Endodermal cell (in vitro differentiated cells): ENCODE measurements at places on chromosomes 1 and 21. TPM values are rescaled to one million over a fixed set of nuclear protein-coding genes. Genes with fewer than 3 reads are reported as not detected.
A peak's percentile ranks its signal among the peaks of the same experiment; 100 is the strongest.

The BTBD19 gene
- 5.0 to 7.4 TPM (median 5.3 TPM) in 3 replicates for total RNA-seq

DNA sequence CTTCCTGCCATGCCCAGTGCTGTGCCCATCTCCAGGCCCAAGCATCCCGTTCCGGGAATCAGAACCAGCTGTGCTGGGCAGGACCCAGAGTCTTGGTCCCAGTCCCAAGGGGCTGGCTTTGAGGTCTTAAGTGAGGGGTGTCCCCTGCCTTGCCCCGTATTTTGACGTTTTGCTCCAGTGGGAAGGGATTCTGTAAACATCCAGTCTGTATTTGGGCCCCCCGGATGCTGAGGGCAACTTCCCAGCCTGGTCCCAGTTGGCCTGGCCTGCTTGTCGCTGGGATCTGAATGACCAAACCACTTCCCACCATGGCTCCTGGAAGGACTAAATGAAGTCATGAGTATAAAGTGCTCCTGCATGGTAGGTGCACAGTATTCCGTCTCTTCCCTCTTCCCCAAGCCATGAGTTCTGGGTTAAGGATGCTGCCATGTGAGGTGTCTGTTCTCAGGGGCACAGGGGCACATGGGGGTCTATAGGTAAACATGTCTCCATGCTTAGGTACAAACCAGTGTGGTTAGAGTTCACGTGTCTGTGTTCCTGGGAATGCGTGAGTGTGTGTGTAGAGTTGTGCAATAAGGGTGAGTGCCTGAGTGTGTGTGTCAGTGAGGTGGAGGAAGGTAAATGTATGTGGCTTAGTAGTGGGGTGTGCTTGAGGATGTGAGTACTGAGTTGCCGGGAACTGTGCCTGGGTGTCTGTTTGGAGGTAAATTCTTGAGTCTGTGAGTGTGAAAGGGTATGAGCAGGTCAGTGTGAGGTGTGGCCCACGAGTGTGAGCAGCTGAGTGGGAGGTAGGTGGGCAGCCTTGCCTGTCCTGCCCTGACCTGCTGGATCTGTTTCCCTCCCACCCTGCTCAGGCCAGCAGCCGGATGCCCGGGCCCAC is 1.5 kb downstream of the B4GALT2 start:
- H3K4me1 ChIP-seq, result peaks cover 7% of the 10 kb centered on the region
- no peaks in the 10 kb centered on the region for H3K27me3 ChIP-seq
- no peak overlapping the region for H3K27ac ChIP-seq

DNA sequence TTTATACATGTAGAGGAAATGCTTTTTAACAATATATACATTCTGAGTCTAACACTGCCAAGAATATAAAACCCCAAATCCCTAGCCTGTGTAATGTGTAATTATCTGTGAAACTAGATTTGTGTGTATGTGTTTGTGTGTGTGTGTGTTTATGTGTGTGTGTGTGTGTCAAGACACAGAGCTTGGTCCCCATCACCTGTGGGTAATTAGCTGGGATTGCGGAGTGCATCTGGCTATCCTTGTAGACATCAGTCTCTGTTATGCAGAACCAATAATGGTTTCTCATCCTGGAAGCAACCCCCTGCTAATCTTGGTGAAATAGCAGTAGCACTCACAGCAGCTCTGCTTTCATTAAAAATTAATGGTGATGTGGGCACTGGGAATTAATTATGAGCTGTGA is 26.3 kb upstream of the ST6GALNAC3 start:
- H3K27ac ChIP-seq, result no peak overlapping the region
- no peak for DNase-seq
- no peaks in the 10 kb centered on the region for H3K27me3 ChIP-seq

DNA sequence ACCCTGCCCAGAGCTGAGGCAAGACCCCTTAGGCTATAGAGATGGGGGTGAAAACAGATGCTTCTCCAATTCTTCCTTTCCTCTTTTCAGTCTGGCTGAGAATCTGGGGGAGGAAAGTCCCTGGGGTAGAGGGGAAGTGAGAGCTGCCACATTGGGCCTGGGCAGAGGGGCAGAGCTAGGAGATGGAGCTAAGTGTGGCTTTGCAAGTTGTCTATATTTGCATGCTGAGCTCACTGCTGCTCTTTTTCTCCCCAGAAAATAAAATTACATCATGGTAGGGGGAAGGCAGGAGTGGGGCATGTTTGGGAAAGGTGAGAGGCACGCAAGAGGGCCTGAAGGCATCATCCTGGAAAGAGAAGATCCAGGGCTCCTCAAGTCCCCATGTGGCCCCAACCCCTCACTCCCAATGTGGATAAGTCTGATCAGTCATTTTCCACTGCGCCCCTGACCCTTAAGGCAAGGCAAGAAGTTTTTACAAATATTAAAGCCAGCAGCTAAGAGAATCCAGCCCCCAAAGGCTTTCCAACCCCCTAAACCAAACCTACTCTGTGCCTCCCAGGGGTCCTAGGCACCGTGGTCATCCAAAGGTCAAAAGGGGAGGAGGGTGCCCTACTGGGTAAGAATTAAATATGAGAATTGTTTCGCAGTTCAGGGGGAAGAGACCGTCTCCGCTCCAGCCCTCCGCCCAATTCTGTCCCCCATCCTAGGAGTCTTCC is 500 bp upstream of the PEA15 start:
- no peak overlapping the region for H3K27ac ChIP-seq
- no peaks in the 10 kb centered on the region for H3K27me3 ChIP-seq
- peaks cover 6% of the 10 kb centered on the region for H3K4me1 ChIP-seq
- peaks cover 12% of the 10 kb centered on the region for H3K36me3 ChIP-seq
- peak overlapping the region; percentile 62 for H3K4me3 ChIP-seq

DNA sequence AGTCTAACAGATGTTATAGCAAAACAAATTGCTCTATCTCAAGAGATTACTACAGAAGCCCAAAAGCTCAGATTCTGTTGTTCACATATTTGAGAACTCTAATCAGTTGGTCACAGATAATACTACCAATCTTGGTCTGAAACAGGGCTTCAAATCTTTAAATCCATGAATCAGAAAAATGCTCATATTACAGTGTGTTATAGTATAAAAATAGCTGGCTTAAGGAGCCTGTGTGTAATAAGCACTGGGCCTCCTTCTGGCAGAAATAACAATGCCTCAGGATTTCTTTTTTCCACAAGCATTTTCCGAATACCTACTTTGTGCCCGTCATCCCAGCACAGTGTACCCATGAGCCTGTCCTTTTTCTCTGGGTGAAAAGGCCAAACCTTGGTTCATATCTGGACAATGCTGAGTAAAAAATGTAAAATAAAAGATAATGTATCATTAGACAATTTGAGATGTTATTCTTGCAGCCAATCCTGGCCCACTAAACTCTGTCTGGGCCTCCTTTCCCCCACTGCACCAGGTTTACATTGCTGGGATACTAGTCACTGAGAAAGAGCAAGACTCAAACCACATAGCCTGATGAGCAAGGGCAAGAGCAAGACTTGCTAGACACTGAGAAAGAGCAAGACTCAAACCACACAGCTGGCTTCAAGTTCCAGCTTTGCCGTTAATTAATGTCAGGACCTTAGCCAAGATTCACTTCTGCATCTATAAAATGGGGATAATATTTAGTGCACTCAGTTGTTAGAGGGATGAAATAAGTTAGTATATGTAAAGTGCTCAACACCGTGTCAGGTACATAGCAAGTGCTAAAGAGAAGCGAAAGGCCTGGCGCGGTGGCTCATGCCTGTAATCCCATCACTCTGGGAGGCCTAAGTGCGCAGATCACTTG is 17.0 kb upstream of the ADAR start:
- no peak overlapping the region for H3K27ac ChIP-seq
- H3K36me3 ChIP-seq, result peaks cover 23% of the 10 kb centered on the region
- no peak overlapping the region for H3K4me3 ChIP-seq
